ENCODE measurements at places on chromosomes 2 and 18. TPM values are rescaled to one million over a fixed set of nuclear protein-coding genes. Genes with fewer than 3 reads are reported as not detected.

The SLC4A5 gene
- total RNA-seq: 0.40 TPM

The CFAP210 gene
- total RNA-seq: 0.33 TPM

The NAT8 gene
- total RNA-seq: not detected

The ATIC gene
- 225 TPM for total RNA-seq
